ENCODE measurements at places on chromosomes 11 and 22. TPM values are rescaled to one million over a fixed set of nuclear protein-coding genes. Genes with fewer than 3 reads are reported as not detected.

- H3K4me1 ChIP-seq: peaks cover 51% of the 10 kb centered on the region
- H3K4me3 ChIP-seq: peak overlapping the region; percentile 76
- H3K27me3 ChIP-seq: no peaks in the 10 kb centered on the region
- H3K27ac ChIP-seq: peak overlapping the region; percentile 99
- no peaks in the 10 kb centered on the region for H3K36me3 ChIP-seq
Measured at GRCh38 chr11:6319001-6319703, 1.1 kb downstream of the CAVIN3 start.

DNA sequence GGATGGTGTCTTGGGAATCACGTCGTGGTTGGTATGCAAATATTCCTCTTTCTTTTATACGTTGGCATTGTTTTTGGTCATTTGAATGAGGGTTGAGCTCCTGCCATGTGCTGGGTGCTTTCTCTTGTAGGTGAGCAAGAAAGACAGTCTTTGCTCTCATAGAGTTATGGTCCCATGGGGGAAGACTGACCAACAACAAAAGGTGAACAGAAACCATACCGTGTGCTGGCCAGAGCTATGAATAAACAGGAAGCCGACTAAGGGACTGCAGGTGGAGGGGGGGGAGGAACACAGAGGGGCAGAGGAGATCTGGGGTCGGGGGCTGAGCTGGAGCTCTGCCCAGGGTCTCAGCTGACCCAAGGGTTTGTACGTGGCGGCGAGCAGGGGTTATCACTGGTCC is 245.3 kb downstream of the CTTN start:
- no peak overlapping the region for H3K27ac ChIP-seq
- H3K4me3 ChIP-seq: no peak overlapping the region
- peaks cover 3% of the 10 kb centered on the region for H3K27me3 ChIP-seq

DNA sequence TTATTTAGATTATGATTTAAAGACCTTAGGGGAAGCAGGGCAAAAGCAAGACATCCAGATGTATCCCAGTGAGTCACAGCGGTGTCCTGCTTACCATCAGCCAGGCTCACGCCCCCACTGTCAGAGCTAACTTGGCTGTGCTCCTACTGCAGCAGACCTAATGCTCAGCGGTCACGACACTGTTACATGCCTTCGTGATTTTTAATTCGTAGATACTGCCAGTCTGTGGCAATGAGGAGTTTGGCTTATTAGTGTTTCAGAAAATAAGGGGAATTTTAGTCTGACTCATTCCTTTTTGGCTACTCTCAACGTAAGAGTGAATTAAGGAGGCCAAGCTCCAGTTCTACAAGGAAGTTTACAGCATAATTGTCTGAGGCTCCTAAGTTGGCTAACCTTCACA is 22.7 kb downstream of the EFCAB6 start:
- H3K4me1 ChIP-seq: no peaks in the 10 kb centered on the region
- no peak overlapping the region for H3K27ac ChIP-seq
- H3K36me3 ChIP-seq: no peaks in the 10 kb centered on the region
- no peak for DNase-seq

- no peak overlapping the region for H3K27ac ChIP-seq
- H3K27me3 ChIP-seq: no peaks in the 10 kb centered on the region
- H3K36me3 ChIP-seq: no peaks in the 10 kb centered on the region
- DNase-seq: no peak
- peaks cover 17% of the 10 kb centered on the region for H3K4me1 ChIP-seq
Measured at GRCh38 chr11:77771135-77771534, 49.4 kb downstream of the RSF1 start.

DNA sequence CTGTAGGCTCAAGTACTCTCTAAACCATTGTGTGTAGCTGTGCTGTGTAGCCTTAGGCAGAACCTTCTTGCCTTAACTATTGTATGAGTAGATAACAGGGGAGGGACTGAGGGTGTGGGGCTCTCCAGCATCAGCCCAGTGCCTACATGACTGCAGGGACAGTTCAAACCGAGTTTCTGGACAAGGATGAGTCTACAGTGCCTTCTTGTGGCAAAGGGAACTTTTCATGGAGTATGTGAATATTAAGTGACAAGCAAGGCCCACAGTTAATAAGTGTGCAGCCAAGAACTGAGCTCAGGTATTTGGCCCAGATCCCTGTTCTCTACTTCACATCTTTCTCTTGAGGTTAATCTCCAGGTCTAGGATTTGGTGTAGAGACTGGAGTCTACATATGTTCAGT is 424.4 kb upstream of the LARGE1 start:
- H3K4me3 ChIP-seq: no peak overlapping the region
- no peak for DNase-seq
- no peaks in the 10 kb centered on the region for H3K36me3 ChIP-seq
- H3K27ac ChIP-seq: no peak overlapping the region
- no peaks in the 10 kb centered on the region for H3K4me1 ChIP-seq
- H3K27me3 ChIP-seq: no peaks in the 10 kb centered on the region

DNA sequence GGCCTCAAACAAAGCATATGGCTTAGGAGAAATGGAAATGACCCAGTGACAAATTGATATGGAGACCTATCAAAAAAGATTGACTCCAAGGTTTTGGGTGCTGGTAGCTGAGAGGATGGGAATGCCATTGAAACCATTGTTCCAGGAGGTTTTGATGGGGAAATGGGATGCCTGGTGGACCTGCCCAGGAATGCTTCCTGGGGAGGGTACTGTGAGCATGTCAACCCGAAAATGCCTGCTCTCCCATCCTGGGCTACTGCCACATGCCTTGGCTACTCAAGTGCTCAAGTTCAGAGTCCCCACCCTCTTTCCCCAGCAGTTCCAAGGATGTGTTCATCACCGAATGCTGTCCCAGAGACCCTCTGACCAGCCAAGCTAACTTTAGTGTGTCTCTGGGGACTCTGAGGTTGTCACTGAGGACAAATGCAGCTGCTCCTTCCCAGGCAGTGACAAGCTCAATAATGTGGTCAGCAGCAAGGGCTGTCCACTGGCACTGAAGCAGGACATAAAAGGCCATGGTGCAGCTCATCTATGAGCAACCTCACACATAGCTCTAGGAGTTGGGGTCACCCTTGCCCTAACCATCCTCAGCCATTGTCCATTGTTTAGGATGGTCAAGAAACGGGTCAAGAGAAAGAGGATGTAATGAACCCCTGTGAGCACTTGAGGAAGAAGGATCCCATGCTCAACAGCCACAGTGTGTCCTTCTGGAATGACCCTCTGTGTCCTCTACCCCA is 83.7 kb downstream of the TRIM29 start:
- H3K27me3 ChIP-seq: peaks cover 15% of the 10 kb centered on the region
- H3K4me1 ChIP-seq: no peaks in the 10 kb centered on the region
- H3K27ac ChIP-seq: no peak overlapping the region
- DNase-seq: no peak

DNA sequence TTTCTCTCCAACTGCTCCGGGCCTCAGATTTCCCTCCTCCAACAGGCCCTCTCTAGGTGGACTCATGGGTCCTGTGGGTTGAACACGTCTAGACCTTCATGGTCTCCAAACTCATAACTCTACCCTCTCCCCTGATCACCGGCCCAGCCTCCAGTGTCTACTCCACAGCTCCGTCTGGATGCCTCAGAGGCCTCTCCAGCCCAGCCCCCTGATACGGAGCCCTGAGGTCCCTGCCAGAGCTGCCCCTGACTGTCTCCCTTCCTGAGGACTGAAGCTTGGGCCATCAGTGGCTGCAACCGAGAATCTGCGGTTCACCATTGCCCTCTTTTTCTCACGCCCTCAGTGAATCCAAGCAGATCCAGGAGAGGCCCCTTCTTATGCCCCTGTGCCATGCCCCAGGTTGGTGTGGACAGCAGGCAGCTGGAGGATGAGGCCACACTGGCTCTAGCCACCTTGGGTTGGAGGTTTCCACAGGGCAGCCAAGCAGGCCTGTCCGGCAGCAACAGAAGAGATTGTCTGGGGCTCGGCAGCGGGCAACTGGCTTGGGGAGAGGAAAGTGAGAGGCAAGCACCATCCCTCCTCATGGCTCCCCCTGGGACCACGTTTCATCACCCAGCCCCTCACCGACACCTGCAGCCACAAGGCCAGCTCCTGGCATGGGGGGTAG is 104.6 kb upstream of the FGF3 start:
- no peak overlapping the region for H3K27ac ChIP-seq
- peaks cover 9% of the 10 kb centered on the region for H3K4me1 ChIP-seq
- no peaks in the 10 kb centered on the region for H3K36me3 ChIP-seq
- peaks cover 16% of the 10 kb centered on the region for H3K27me3 ChIP-seq
- no peak overlapping the region for H3K4me3 ChIP-seq

The UBQLN3 gene
- total RNA-seq: 0.50 TPM

All from lower lobe of right lung (tissue), 2 donors.